ENCODE measurements at places on chromosomes 2 and 18. TPM values are rescaled to one million over a fixed set of nuclear protein-coding genes. Genes with fewer than 3 reads are reported as not detected.

The LRP1B gene
- 0.19 TPM for total RNA-seq

The ASPRV1 gene
- total RNA-seq, result 0.40 TPM

The HOXD4 gene
- 3.6 TPM for total RNA-seq

The AQP12B gene
- total RNA-seq, result 9.6 TPM

The SP140 gene
- total RNA-seq, result 1.7 TPM

The DPYSL5 gene
- 0.35 TPM for total RNA-seq

The PDE1A gene
- total RNA-seq, result 3.9 TPM

The POTEI gene
- total RNA-seq, result 0.11 TPM

The DRC1 gene
- total RNA-seq, result not detected

The TMEM37 gene
- total RNA-seq, result 24.3 TPM

The LAMA3 gene
- 31.9 TPM for total RNA-seq

All from colonic mucosa (tissue), 4 donors.